ENCODE measurements at places on chromosomes 3 and 15.

- no peaks in the 10 kb centered on the region for H3K36me3 ChIP-seq
- no peak overlapping the region for H3K27ac ChIP-seq
- H3K4me3 ChIP-seq, result no peak overlapping the region
- DNase-seq, result no peak
- no peaks in the 10 kb centered on the region for H3K27me3 ChIP-seq
Observed at GRCh38 chr3:114155370-114155821, 23.5 kb downstream of the DRD3 start.

- H3K36me3 ChIP-seq, result peaks cover 27% of the 10 kb centered on the region
- H3K27me3 ChIP-seq, result no peaks in the 10 kb centered on the region
- H3K4me3 ChIP-seq, result no peak overlapping the region
- peaks cover 11% of the 10 kb centered on the region for H3K4me1 ChIP-seq
- H3K27ac ChIP-seq, result peak overlapping the region; percentile 81
- no peak for DNase-seq
Observed at GRCh38 chr15:64856429-64857145, 14.9 kb downstream of the PLEKHO2 start.

DNA sequence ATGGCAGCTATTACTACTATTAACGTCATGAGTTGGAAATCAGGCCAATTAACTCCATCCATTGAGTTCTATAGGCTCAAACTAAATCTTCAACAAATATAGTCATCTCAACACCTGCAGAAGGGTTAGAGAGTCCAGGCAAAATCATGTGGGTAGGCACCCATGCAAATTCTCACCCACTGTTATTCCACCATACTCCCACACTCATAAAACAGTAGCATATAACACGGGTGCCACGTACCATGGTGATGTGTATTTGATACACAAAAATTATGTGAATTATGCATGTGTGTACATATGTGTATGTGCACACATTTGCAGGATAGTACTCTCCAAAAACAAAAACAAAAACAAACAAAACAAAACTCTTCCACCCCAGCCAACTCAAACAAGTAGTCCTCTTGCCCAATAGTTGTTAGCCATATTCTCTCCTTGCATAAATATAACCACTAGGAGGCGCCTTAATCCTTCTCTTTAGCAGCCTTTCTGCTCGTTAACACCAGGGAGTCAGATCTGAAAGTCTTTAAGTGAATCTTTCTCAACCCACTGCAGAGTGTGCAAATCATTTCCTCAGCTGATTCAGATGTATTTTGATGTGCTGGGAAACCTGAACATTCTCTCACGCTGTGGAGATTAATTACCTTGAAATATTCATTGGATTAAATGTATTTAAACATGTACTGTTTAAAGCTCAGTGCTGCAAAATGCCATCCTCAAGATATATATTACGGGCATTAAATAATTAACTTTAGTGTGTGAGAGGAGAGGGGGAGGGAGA, 38.0 kb upstream of the COPB2 start:
- no peak overlapping the region for H3K4me3 ChIP-seq
- no peak for DNase-seq
- H3K27ac ChIP-seq, result no peak overlapping the region
- H3K36me3 ChIP-seq, result no peaks in the 10 kb centered on the region

DNA sequence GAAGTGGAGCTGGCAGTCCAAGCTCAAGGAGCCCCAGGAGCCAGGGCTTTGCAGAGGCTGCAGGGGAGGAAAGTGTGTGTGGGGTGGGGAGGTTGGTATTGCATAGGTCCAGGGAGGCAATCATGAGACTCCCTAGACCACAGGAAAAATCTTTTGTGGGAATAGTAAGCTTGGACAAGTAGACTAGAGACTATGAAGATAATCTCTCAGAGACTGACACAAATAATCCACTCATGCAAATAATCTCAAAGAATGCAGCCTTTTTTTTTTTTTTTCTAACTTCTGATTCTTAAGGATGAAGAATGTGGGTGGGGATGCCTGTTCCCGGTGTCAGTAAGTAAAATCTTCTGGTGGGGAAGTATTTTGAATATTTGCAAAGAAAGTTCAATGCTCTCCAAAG, 113.7 kb downstream of the GREM1 start:
- no peak for DNase-seq
- H3K36me3 ChIP-seq, result no peaks in the 10 kb centered on the region
- no peaks in the 10 kb centered on the region for H3K27me3 ChIP-seq
- no peaks in the 10 kb centered on the region for H3K4me1 ChIP-seq
- H3K4me3 ChIP-seq, result no peak overlapping the region

GRCh38 chr3:133196527-133196926, 158.3 kb downstream of the TMEM108 start:
- no peak overlapping the region for H3K4me3 ChIP-seq
- no peak for DNase-seq
- H3K36me3 ChIP-seq, result no peaks in the 10 kb centered on the region
- no peaks in the 10 kb centered on the region for H3K4me1 ChIP-seq
- no peaks in the 10 kb centered on the region for H3K27me3 ChIP-seq

DNA sequence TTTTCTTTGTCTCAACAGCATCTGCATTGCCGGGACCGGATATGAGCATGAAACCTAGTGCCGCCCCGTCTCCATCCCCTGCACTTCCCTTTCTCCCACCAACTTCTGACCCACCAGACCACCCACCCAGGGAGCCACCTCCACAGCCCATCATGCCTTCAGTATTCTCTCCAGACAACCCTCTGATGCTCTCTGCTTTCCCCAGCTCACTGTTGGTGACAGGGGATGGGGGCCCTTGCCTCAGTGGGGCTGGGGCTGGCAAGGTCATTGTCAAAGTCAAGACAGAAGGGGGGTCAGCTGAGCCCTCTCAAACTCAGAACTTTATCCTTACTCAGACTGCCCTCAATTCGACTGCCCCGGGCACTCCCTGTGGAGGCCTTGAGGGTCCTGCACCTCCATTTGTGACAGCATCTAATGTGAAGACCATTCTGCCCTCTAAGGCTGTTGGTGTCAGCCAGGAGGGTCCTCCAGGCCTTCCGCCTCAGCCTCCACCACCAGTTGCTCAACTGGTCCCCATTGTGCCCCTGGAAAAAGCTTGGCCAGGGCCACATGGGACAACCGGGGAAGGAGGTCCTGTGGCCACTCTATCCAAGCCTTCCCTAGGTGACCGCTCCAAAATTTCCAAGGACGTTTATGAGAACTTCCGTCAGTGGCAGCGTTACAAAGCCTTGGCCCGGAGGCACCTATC, 5.0 kb downstream of the NUTM1 start:
- no peak for DNase-seq
- no peaks in the 10 kb centered on the region for H3K36me3 ChIP-seq
- H3K4me3 ChIP-seq, result no peak overlapping the region
- H3K27me3 ChIP-seq, result no peaks in the 10 kb centered on the region
- H3K4me1 ChIP-seq, result no peaks in the 10 kb centered on the region

DNA sequence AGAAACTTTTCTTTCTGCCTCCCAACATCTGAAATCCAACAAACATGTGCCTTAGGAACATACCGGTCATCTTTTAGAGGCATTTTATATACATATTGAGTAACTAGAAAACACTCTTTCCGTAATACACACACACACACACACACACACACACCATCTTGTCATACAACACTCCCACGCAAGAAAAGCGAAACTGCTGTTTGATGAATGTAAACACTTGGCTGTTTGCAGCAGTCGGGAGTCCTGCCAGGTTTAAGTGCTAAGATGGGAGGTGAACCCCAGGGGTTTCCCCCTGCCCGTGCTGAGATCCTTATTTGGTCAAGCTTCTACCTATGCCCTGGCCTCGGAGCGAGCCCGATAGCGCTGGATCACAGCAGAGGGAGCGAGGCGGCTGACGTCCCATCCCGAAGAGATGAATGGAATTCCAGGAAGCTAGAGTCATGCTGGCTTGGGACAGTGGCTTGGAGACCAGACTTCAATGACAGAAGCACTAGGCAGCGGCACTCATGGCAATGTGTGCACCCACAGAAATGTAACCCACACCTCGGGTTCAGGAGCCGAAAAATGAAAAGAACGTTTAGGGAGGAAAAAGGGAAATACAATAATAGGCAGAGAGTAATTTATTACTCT, 1.3 kb upstream of the THBS1 start:
- no peak for DNase-seq
- H3K27ac ChIP-seq, result peak overlapping the region; percentile 83
- H3K4me1 ChIP-seq, result no peaks in the 10 kb centered on the region
- peak overlapping the region; percentile 66 for H3K4me3 ChIP-seq
- no peaks in the 10 kb centered on the region for H3K36me3 ChIP-seq
- H3K27me3 ChIP-seq, result no peaks in the 10 kb centered on the region

GRCh38 chr3:141011232-141011996, 39.7 kb upstream of the SPSB4 start:
- no peaks in the 10 kb centered on the region for H3K4me1 ChIP-seq
- no peak for DNase-seq
- no peak overlapping the region for H3K27ac ChIP-seq
- no peaks in the 10 kb centered on the region for H3K36me3 ChIP-seq
- H3K4me3 ChIP-seq, result no peak overlapping the region
- no peaks in the 10 kb centered on the region for H3K27me3 ChIP-seq

GRCh38 chr3:37833302-37834186, 28.1 kb upstream of the CTDSPL start:
- no peak for DNase-seq
- no peak overlapping the region for H3K4me3 ChIP-seq
- no peaks in the 10 kb centered on the region for H3K4me1 ChIP-seq
- no peak overlapping the region for H3K27ac ChIP-seq
- H3K27me3 ChIP-seq, result no peaks in the 10 kb centered on the region

DNA sequence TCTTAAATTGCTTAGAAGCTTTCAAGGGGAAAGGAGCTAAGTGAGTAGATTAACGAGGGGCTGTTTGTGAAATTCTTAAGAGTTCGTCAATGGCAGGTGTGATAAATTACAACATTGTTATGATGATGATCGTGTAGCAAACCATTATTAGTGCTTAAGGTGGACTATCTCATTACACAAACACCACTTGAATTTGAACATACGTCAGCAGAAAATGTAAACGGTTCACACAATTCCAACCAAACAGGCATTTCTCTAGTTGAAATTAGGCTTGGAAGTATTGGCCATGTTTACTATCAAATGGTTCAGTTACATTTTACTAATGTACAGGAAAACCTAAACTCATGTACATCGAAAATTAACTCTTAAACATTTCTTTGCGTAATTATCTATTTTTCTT, 102.8 kb downstream of the PYDC2 start:
- no peaks in the 10 kb centered on the region for H3K27me3 ChIP-seq
- no peak for DNase-seq
- H3K27ac ChIP-seq, result no peak overlapping the region
- H3K4me3 ChIP-seq, result no peak overlapping the region
- no peaks in the 10 kb centered on the region for H3K4me1 ChIP-seq
- H3K36me3 ChIP-seq, result no peaks in the 10 kb centered on the region

Data from ascending aorta (tissue), 2 donors.